Right lung (tissue), 10 donors: ENCODE measurements at places on chromosomes 1 and 21. TPM values are rescaled to one million over a fixed set of nuclear protein-coding genes. Genes with fewer than 3 reads are reported as not detected.

CCDC27 gene
- 0.21 TPM for polyA plus RNA-seq

TAS1R3 gene
- 0.24 TPM for polyA plus RNA-seq

CNR2 gene
- 0.18 TPM for polyA plus RNA-seq

OLFML3 gene
- polyA plus RNA-seq, result 269 TPM

RC3H1 gene
- polyA plus RNA-seq, result 12.4 TPM

LCE2C gene
- polyA plus RNA-seq, result not detected

MCOLN2 gene
- 3.6 TPM for polyA plus RNA-seq

DNAJC6 gene
- 4.1 TPM for polyA plus RNA-seq

DYNLT4 gene
- polyA plus RNA-seq, result 0.34 TPM

DMRTA2 gene
- not detected for polyA plus RNA-seq

NTPCR gene
- 46.2 TPM for polyA plus RNA-seq

ALX3 gene
- not detected for polyA plus RNA-seq

PAQR6 gene
- 3.3 TPM for polyA plus RNA-seq
